Activated T-cell treated with anti-CD3 and anti-CD28 coated beads, Interleukin-2, amount 50 U/mL, for 1 hour (primary cell): ENCODE measurements at places on chromosomes 7 and 10.

- no peak for DNase-seq
Observed at GRCh38 chr10:49559476-49559875, 20.6 kb upstream of the ERCC6 start.

DNA sequence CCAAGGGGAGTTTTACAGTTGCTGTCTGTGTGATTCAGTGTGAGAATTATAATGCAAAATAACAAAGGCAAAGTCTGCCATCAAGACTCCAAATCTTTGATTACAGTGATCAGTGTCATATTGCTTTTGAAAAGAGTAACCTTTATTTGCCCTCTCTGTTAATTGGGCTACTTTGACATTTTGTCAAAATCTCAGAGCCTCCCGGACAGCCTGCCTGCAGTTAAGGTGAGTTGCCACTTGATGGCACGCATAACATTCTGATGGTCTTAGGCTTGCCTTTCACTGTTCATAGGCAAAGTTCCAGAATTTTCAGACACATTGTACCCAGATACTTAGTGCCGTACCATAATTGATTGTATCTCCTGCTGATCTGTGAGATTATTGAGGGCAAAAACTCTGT lies 253.5 kb downstream of the ABCA13 start:
- no peak for DNase-seq

DNA sequence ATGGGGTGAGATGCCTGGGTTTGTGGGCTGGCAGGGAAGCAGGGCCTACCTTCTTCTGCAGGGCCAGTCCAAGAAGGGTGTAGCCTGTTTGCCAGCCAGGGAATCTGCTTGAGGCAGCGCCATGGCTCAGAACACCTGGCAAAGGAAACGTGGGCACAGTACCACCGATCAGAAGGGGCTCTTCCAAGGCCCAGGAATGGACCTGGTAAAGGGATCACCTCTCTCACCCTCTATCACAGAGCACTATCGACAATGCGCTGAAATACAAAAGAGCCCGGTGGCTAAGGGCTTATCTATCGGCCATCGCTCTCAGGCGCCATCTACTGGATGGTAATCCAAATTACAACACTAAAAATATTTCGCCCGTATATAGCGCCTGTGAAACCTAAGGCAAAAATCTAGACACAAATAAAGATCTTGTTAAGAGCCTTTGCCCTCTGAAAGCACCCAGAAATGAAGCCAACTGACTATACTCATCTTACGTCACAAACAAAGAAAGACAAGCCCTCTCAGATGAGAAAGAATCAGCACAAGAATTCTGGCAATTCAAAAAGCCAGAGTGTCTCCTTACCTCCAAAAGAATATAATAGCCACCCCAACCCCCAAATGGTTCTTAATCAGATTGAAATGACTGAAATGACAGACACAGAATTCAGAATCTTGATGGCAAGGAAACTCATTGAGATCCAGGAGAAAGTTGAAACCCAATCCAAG lies 217.8 kb upstream of the HPS1 start:
- peak; percentile 19 for DNase-seq

- DNase-seq: no peak
Observed at GRCh38 chr7:127152423-127152822, 100.3 kb downstream of the GRM8 start.

- no peak for DNase-seq
Observed at GRCh38 chr10:84298057-84298456, 30.3 kb upstream of the CCSER2 start.

DNA sequence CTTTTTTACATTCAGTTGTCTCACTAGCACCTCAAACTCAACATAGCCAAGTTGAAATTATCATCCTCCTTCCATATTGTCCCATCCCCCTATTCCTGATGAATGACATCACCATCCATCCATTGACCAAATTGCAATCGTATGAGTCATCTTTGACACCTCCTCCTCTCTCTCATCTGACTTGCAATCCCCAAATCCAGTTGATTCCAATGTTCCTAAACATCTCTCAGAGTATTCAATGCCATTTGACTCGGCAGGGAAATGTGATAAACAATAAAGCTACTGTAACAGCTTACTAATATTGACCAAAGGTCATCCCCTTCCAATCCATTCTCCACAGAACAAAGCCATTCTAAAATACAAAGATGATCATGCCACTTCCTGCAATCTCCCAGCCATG lies 1047.8 kb downstream of the NRG3 start:
- no peak for DNase-seq

GRCh38 chr10:3850999-3851937 lies 66.3 kb upstream of the KLF6 start:
- DNase-seq: no peak

- DNase-seq: no peak
Observed at GRCh38 chr7:38163671-38164070, 14.4 kb upstream of the STARD3NL start.

GRCh38 chr10:48429309-48429708 lies 122.8 kb downstream of the MAPK8 start:
- no peak for DNase-seq

DNA sequence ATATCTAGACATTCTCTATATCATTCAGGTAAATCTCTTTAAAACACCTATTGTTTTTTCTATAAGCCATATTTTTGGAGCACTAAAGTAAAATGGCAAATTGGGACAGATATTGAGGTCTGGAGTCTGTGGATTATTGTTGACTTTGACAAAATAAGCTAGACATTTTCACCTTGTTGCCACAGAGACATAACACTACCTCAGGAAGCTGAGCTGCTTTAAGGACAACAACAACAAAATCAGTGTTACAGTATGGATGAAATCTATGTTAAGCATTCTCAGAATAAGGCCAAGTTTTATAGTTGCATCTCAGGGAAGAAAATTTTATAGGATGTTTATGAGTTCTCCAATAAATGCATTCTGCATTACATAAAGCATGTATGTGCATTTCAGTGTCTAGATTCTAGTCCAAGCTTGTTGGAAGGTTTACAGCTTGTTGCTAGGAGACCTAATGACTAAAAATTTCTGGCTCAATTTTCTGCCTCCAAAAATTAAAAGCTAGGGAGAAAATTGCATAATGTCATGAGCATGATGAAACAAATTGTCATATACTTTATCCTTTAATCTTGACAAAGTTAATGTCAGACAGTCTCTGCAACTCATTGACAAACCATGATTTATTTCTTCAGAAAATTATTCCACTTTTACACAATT lies 18.3 kb downstream of the LIPM start:
- DNase-seq: no peak

DNA sequence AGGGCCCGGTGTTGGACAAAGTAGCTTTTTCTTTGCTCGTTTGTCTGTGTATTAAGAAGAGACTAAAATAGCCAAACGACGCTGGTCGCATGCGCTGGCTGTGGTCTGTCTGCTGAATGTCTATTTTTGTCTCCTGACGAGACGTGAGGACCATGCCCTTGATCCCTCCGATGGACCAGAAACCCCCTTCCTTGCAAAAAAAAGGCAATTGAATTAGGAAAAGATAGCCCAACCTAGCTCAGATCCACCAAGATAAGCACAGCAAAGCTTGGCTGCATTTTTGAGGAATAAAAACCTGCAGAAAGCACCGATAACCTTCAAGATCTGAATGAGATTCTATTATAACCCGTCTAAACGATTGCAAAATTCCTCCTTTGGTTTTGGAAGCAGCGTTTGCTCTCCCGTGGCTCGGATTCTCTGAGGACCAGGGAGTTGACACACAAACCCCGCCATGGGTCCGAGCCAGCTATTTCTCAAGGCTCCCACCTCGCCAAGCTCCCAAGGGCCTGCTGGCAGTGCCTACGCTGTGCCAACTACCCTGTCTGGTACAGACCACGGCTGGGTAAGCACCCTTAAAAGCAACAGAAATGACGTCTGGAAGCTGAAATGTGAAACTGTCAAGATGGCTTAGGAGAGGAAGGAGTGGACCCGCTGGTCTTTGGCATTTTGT lies 17.7 kb upstream of the TTYH3 start:
- DNase-seq: no peak

- DNase-seq: no peak
Observed at GRCh38 chr10:44725404-44725803, 185.7 kb upstream of the TMEM72 start.

GRCh38 chr10:88106366-88106765 lies 242.9 kb downstream of the PTEN start:
- DNase-seq: no peak

DNA sequence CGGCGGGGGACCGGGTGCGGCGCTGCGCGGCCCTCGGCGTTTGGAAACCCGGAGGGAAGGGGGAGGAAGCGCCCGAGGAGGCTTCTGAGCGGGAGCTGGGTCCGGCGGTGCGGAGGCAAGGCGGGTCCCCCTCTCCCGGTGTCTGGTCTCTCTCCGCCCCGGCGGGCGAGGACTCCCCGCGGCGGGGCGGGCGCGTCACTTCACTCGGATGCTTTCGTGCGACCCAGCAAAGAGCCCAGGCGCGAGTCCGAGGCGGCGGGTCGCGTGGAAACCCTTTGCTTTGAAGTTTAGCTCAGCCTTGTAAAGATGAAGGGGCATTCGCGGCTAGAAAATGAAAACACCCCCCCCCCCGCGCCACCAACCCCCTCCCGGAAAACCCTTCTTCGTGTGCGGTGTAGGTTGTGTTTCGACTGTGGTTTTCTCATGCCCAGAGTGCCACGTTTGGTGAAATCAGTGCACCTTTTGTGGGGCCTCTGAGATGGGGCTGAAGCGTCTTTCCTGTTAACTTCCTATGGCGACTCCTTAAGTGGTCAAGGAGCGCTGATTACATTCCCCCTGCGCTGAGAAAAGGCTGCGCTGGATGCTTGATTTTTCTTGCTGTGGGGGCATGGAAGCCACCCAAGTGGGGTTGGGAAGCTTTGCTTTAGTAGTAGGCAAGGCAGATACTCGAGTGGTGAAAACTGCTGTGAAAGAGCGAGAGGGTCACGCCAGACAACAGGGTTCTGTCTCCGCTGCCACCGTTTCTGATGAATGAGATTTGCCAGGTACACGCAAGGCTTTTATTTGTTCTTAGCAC lies 876 bp downstream of the GNAI1 start:
- DNase-seq: peak; percentile 18

- no peak for DNase-seq
Observed at GRCh38 chr7:325051-325798, 35.3 kb downstream of the FOXL3 start.

DNA sequence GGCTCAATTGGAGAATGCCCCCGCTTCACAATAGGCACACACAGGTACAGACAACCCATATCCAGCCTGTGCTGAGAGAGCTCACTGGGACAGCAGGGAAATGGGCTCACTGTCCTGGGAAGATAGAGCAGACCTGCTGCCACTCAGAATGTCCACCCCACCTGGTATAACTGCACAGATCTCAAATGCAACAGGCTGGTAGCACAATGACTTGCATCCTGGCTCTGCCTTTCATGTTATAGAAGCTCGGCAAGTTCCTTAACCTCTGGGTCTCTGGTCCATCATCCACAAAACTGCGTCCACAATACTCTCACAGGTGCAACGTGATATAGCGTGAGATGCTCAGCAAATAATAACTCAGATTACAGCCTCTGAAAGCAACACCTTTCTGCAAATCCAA lies 295.4 kb downstream of the GRID1 start:
- DNase-seq: no peak

DNA sequence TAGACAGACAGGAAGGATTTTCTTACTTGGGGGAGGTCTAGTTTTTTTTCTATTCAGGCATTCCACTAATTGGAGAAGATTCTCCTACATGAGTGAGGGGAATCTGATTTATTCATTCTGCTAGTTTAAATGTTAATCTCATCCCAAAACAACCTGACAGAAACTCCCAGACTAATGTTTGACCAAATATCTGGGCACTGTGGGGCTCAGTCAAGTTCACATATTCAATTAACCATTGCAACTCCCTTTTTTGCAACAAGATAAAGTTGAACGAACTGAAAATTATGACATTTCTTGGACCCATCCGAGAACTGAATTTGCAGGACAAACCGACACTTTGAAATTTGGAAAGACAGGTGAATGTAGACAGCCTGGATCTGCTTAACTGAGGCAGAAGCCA lies 194.4 kb upstream of the PTER start:
- no peak for DNase-seq

DNA sequence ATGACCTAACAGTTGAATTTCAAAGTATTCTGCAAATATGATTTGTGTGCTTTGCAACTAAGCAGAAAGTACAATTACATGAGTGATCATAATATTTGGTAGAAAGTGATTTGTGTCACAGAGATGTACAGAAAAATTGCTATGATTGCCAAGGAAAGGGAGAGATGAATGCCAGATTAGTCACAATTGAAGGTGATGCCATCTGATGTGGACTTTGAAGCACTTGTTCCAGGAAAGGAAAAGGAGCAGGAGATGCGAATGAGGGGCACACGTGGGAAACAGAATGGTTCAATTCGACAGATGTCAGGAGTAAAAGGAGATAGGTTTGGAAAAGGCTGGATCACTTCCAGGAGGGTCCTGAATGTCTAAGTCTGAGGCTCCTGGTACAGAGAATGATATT lies 153.1 kb upstream of the LAMB4 start:
- no peak for DNase-seq
